ENCODE measurements at places on chromosomes 7 and 10. TPM values are rescaled to one million over a fixed set of nuclear protein-coding genes. Genes with fewer than 3 reads are reported as not detected.

- DNase-seq, result no peak
Observed at GRCh38 chr7:44080118-44080517, 2.2 kb downstream of the POLM start.

DNA sequence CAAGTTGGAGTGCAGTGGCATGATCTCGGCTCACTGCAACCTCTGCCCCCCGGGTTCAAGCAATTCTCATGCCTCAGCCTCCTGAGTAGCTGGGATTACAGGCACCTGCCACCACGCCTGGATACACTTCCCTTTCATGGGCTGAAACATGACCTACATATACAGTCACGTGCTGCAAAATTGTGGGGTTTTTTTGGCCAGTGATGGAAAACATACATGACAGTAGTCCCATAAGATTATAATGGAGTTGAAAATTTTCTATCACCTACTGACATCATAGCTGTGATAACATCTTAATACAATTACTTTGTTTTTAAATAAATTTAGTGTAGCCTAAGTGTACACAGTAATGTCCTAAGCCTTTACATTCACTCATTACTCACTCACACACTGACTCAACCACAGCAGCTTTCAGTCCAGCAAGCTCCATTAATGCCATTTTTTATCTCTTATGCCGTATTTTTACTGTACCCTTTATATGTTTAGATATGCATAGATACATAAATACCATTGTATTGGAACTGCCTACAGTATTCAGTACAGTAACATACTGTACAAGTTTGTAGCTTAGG lies 79.9 kb upstream of the TMEM196 start:
- no peak for DNase-seq

GRCh38 chr10:76883596-76883995 lies 754.0 kb downstream of the KCNMA1 start:
- DNase-seq, result no peak

GRCh38 chr7:131604841-131605279 lies 48.4 kb upstream of the PODXL start:
- no peak for DNase-seq

The PCLO gene
- total RNA-seq, result 17.4 TPM
